Activated naive CD4-positive, alpha-beta T cell (primary cell): ENCODE measurements at places on chromosomes 2 and 18.

DNA sequence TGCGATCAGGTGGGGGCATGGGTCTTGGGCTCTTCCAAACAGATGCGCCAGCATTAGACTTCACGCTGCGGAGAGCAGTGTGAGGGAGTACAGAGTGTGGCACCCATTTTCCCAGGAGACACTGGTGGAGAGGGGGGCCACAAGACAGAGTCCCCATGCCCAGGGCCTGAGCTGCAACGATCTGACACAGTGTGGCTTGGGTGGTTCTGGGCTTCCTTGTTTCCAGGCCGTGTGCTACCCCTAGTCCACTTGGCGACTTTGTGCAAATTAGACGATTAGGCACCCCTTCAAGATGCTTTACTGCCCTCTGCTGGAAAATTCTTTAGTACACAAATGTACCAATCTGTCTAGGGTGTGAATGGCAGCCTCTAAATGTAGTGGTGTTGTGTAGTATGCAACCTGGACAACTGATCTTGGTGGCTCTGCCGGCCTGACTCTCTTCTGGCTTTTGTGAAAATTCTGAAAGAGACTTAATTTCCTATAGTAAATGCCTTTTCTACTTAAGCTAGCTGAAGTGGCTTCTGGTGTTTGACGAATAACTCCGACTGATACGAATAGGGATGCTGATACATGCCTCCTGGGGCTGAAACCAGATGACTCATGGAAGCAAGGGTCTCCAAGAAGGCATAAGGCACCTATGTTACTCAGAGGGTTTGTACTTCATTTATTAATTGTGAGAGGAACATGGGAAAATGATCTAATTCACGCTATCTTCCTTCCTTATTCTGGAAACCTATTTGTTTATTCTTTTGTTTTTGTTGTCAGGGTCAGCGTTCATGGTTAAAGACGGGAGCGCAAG lies 92.3 kb upstream of the SMAD2 start:
- DNase-seq: no peak

GRCh38 chr2:147439986-147440385 lies 404.8 kb upstream of the ACVR2A start:
- DNase-seq: no peak

- DNase-seq: no peak
Observed at GRCh38 chr2:189552991-189553404, 27.6 kb downstream of the SLC40A1 start.

DNA sequence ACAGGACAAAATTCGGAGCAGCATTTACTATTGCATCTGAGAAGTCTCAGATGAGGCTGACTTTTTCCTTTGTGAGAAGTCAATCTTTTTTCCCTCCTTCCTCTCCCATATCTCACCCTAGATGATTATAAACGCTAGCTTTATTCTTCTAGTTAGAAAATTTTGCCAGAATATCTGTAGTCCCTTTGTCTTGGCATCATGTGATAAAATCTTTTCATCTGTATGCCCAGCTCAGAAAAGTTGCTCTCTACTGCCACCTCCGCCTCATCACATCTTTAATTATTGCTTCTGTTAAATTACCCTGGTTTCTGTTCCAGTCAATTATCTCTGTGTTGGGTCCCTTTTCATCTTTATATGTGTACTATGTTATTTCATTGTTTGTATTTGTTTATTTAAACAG lies 210.8 kb upstream of the SLC35G4 start:
- DNase-seq: no peak

GRCh38 chr2:144718376-144718775 lies 198.5 kb upstream of the ZEB2 start:
- DNase-seq: no peak

- DNase-seq: no peak
Observed at GRCh38 chr18:73087282-73087977, 219.6 kb upstream of the NETO1 start.

GRCh38 chr2:171671867-171672266 lies 15.4 kb upstream of the DYNC1I2 start:
- no peak for DNase-seq

GRCh38 chr2:235669269-235669831 lies 175.5 kb downstream of the AGAP1 start:
- no peak for DNase-seq

- no peak for DNase-seq
Observed at GRCh38 chr18:57352271-57352701, at the start of gene ST8SIA3. ST8SIA3 (plus strand) TSS chr18:57352557; CDS start chr18:57352847, 290 bp downstream.

DNA sequence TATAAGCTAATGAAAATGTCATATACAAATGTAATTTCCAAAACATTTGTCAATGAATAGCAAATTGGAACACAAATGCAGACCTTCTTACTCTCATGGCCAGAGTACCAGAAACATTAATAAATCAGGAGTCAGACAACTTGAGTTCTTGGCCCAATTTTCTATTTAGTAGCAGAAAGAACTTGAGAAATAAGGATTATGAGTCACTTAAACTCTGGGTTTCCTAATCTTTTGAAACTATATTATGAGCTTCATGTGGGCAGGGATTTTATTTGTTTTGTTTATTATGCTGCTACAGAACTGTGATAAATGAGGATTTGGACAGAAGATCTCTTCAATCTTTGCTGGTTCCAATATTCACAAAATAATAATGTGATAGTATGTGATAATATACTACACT lies 686.7 kb downstream of the NR4A2 start:
- DNase-seq: no peak

GRCh38 chr2:194815475-194815874 lies 841.6 kb upstream of the SLC39A10 start:
- no peak for DNase-seq

DNA sequence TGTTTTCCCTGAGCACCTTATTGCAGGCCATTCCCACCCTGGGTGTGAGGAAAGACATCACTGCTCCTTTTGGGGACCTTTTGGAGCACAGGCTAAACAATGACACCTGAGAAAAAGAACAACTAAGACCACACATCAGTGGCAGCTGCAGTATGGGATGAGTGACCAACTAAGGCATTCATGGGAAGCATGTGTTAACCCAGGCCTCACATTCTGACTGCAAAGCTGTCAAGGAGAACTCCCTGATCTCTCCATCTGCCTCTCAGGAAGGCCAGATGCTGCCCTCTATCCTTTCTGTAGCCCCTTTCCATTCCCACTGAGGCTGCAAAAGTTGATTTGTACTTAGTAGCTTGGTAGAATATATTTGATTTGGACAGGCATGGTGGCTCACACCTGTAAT lies 277.7 kb upstream of the FBXO11 start:
- no peak for DNase-seq
